ENCODE measurements at places on chromosomes 6 and 20. TPM values are rescaled to one million over a fixed set of nuclear protein-coding genes. Genes with fewer than 3 reads are reported as not detected.

DNA sequence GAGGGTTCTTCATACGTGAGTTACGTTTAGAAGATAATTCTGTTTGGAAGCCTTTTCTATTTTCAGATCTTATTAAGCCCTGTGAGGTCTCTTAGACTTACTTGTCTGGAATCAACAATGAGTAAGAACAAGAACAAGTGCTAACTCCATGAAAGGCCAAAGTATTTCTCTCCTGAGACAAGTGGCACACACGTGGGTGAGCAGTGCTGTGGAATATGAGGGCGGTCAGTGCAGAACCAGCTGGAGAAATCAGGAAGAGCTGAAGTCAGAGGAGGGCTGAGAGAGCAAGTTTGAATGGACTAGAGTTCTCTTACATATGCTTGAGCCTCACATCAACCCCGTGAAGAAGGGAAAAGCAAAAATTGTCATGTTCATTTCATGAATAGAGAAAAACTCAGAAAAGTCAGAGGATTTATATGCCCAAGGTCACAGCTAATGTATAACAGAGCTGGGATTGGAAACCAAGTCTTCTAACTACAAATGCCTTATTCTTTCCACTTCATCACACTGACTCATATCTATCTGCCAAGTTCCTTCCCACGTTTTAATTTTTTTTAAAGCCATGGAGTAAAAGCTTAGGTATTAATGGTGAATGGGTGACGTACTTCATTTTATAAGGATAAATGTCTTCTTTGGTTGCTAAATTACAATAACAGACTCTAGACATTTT, 201.3 kb upstream of the DTNBP1 start:
- no peaks in the 10 kb centered on the region for H3K36me3 ChIP-seq
- no peak overlapping the region for H3K27ac ChIP-seq
- no peak overlapping the region for H3K4me3 ChIP-seq

- H3K36me3 ChIP-seq: no peaks in the 10 kb centered on the region
- H3K4me3 ChIP-seq: no peak overlapping the region
- no peak for DNase-seq
Observed at GRCh38 chr6:43310134-43310533, 1.5 kb upstream of the CRIP3 start.

GRCh38 chr20:20039752-20040387, 12.4 kb downstream of the CRNKL1 start:
- H3K36me3 ChIP-seq: peaks cover 43% of the 10 kb centered on the region
- no peaks in the 10 kb centered on the region for H3K27me3 ChIP-seq
- H3K27ac ChIP-seq: no peak overlapping the region
- H3K4me3 ChIP-seq: no peak overlapping the region
- no peak for DNase-seq
- H3K4me1 ChIP-seq: no peaks in the 10 kb centered on the region

- no peak overlapping the region for H3K27ac ChIP-seq
- peaks cover 21% of the 10 kb centered on the region for H3K27me3 ChIP-seq
- no peak for DNase-seq
- H3K4me1 ChIP-seq: peaks cover 8% of the 10 kb centered on the region
Observed at GRCh38 chr20:62638679-62639406, 3.5 kb upstream of the SLCO4A1 start.

The NHSL1 gene
- total RNA-seq: 0.49 TPM

DNA sequence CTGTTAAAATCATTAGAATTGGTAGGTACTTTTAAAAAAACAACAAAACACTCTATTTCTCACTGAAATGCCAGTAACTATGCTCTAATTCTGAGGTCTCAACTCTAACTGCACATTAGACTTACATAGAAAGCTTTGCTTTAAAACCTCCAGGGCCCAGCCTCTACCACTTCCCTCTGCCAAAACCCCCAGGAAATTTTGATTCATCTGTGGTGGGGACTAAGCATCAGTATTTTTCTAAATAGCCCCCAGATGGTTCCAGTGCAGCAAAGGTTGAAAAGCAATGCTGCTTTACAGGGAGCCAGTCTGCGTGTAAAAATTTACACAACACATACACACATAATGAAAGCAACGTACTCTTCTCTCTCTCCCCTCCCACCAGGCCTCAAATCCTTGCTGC, 3.8 kb downstream of the TBC1D32 start:
- peak; percentile 15 for DNase-seq
- no peak overlapping the region for H3K4me3 ChIP-seq
- no peaks in the 10 kb centered on the region for H3K27me3 ChIP-seq
- H3K27ac ChIP-seq: no peak overlapping the region

DNA sequence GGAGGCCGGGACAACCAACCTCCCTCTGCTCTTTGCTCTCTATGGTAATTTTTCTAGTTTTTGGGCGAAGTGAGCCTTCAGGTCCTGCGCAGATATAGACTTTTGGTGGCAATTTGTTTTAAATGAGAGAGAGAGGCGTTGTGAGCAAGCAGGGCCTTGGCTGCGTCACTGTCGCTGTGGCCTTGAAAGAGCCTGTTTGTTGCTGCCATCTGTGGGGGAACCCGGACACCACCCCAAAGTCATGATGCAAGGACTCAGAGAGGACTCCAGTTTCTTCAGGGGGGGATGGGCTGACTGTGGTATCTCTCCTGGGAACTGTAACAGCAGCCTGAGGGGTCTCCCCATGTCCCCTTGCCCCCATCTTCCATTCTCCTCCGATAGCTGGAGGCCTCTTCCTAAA, 462.7 kb upstream of the SULF2 start:
- DNase-seq: no peak
- H3K27ac ChIP-seq: no peak overlapping the region
- no peaks in the 10 kb centered on the region for H3K36me3 ChIP-seq
- no peaks in the 10 kb centered on the region for H3K4me1 ChIP-seq
- no peak overlapping the region for H3K4me3 ChIP-seq
- peaks cover under 1% of the 10 kb centered on the region for H3K27me3 ChIP-seq

DNA sequence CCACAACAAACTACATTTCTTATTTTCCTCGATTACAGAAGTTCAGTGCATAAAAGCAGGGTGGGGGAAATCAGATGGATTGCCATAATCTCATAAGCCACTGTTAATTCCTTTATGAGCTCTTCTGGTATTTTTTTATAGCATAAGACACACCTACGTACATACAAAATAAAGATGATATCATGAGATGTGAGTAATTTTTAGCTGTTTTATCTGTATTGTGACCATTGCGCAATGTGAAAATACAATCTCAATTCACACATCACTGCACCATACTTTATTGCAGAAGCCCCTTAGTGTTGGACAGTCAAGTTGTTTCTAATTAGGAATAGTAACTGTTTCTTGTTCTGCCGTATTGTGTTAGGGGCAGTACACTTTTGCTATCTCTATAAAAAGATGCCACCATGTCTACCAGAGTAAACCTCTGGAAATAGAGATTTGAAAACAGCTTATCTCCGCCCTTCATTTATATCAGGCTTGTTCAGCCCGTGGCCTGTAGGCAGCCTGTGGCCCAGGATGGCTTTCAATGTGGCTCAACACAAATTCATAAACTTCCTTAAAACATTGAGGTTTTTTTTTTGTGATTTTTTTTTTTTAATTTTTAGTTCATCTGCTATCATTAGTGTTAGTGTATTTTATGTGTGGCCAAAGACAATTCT, 90.4 kb downstream of the FARS2 start:
- peaks cover 16% of the 10 kb centered on the region for H3K36me3 ChIP-seq
- no peak overlapping the region for H3K4me3 ChIP-seq
- no peak overlapping the region for H3K27ac ChIP-seq
- no peak for DNase-seq

- no peak overlapping the region for H3K4me3 ChIP-seq
- DNase-seq: no peak
- H3K27ac ChIP-seq: peak overlapping the region; percentile 81
- H3K36me3 ChIP-seq: peaks cover 56% of the 10 kb centered on the region
- peaks cover 44% of the 10 kb centered on the region for H3K4me1 ChIP-seq
- no peaks in the 10 kb centered on the region for H3K27me3 ChIP-seq
Observed at GRCh38 chr6:111566222-111566734, 39.4 kb downstream of the TRAF3IP2 start.

- H3K4me3 ChIP-seq: no peak overlapping the region
- no peaks in the 10 kb centered on the region for H3K36me3 ChIP-seq
- H3K4me1 ChIP-seq: peaks cover 6% of the 10 kb centered on the region
- no peak overlapping the region for H3K27ac ChIP-seq
- DNase-seq: no peak
- peaks cover 19% of the 10 kb centered on the region for H3K27me3 ChIP-seq
Observed at GRCh38 chr6:125393449-125393858, 91.7 kb upstream of the HDDC2 start.

GRCh38 chr6:57283106-57283505, 34.3 kb upstream of the PRIM2 start:
- DNase-seq: no peak
- H3K27me3 ChIP-seq: peaks cover 28% of the 10 kb centered on the region
- H3K27ac ChIP-seq: no peak overlapping the region

- no peak overlapping the region for H3K4me3 ChIP-seq
- no peaks in the 10 kb centered on the region for H3K36me3 ChIP-seq
- H3K27ac ChIP-seq: no peak overlapping the region
- no peaks in the 10 kb centered on the region for H3K4me1 ChIP-seq
Observed at GRCh38 chr6:134846031-134846430, 103.9 kb downstream of the ALDH8A1 start.

The GABRR1 gene
- not detected for total RNA-seq

- no peaks in the 10 kb centered on the region for H3K4me1 ChIP-seq
- H3K27ac ChIP-seq: no peak overlapping the region
- H3K36me3 ChIP-seq: peaks cover 13% of the 10 kb centered on the region
- no peak overlapping the region for H3K4me3 ChIP-seq
- H3K27me3 ChIP-seq: no peaks in the 10 kb centered on the region
- no peak for DNase-seq
Observed at GRCh38 chr6:158472447-158472846, 87.4 kb upstream of the TMEM181 start.

The RGS17 gene
- not detected for total RNA-seq

- peaks cover 37% of the 10 kb centered on the region for H3K4me1 ChIP-seq
- DNase-seq: no peak
- H3K27me3 ChIP-seq: no peaks in the 10 kb centered on the region
- H3K4me3 ChIP-seq: no peak overlapping the region
- H3K36me3 ChIP-seq: peaks cover 4% of the 10 kb centered on the region
Observed at GRCh38 chr6:452301-453067, 60.9 kb downstream of the IRF4 start.

DNA sequence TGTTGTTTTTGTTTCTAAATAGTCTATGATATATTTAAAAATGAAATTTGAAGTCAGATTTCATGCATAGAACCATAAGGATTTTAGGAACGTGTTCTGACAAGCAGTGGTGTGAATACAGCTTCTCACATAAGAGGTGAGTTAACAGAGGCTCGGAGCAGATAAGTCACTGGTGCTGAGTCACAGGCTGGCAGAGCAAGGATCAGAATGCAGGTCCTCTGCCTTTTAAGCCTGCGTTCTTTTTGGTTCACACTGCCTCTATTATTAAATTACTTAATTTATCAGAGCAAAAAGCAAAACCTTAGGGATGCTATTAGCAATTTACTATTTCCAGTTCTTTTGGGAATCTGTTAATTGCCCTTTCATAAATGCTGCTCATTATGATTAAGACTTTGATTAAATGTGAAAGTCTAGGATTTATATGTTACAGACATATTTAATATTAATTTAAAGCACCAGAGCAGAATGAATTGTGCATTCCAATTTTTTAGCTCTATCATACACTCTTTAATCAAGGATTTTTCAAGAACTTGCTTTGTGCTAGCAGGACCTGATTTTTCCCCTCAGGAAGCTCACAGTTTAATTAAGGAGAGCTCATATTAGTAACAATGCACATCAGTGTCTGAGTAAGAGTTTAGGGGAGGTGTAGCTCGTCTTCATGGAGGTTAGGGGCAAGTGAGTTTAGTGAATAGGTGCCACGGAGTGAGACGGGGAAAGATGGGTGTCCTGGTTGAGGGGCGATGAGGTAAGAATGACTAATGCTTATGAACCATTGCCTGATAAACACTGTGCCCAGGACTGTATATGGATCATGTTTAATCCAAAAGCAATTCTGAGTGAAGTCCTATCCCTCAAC, 212.7 kb upstream of the AGPAT4 start:
- H3K4me3 ChIP-seq: no peak overlapping the region
- no peaks in the 10 kb centered on the region for H3K36me3 ChIP-seq

- DNase-seq: peak; percentile 28
- H3K27ac ChIP-seq: peak overlapping the region; percentile 20
- H3K4me3 ChIP-seq: peak overlapping the region; percentile 77
- peaks cover 55% of the 10 kb centered on the region for H3K27me3 ChIP-seq
Observed at GRCh38 chr6:28543651-28544610, 18.2 kb downstream of the GPX5 start.

DNA sequence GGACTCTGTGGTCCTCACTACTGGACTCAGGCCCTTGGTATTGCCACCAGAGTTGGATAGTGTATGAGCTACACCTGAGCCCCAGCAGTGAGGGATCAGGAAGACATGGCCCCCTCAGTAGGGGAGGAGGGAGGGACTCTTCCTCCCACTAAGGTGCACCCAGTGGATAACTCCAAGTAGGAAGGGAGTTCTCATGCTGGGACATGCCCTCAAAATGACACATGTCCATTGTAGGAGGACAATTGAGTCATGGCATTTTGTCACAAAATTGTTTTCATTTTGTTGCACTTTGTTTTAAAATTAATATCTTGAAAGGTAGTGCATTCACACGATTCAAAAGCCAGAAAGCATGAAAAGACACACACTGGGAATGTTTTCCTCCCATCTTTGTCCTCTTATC, 127.2 kb downstream of the FOXO3 start:
- DNase-seq: no peak
- no peak overlapping the region for H3K27ac ChIP-seq
- H3K4me3 ChIP-seq: no peak overlapping the region

The KCNQ5 gene
- 14.6 TPM for total RNA-seq

DNA sequence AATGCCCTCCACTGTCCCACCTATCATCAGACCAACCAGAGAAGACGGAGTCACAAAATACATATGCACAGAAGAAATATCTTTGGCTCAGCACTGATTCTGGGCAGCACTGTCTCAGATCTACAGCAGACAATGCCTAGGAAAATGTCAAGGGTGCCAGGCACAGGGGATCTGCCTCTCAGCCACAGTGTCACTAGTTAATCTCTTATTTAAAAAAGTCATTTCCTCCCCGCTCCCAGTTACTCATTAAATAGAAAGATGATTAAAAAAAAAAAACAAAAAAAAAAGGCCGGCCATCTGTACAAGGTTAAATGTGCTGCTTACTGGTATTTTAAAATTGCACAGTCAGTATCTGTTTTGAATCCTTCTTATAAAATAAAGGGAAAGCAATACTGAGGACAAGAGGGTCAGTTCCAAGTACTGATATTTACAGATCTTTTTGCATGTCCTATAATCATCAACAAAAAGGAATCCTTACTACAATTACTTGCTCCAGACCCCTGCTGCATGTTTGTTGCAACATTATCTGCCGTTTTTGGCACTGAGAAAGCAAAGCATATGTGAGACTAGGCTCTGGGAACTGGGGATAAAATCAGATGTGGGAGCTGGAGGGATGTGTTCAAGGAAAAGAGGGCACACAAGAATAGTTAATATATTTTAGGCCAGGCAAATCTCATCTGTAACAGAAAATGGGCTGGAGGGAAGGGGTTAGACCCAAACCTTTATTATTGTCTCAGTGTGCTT, 299.3 kb downstream of the KIF16B start:
- peaks cover 4% of the 10 kb centered on the region for H3K36me3 ChIP-seq
- no peak for DNase-seq
- H3K4me3 ChIP-seq: no peak overlapping the region
- H3K27me3 ChIP-seq: no peaks in the 10 kb centered on the region
- no peak overlapping the region for H3K27ac ChIP-seq
- H3K4me1 ChIP-seq: no peaks in the 10 kb centered on the region

The TPD52L1 gene
- total RNA-seq: 0.52 TPM

GRCh38 chr6:87397656-87398055, 10.1 kb upstream of the CFAP206 start:
- no peak overlapping the region for H3K4me3 ChIP-seq
- no peaks in the 10 kb centered on the region for H3K36me3 ChIP-seq
- DNase-seq: no peak
- no peaks in the 10 kb centered on the region for H3K27me3 ChIP-seq
- H3K27ac ChIP-seq: no peak overlapping the region

The PHACTR1 gene
- total RNA-seq: 0.11 TPM

The SOBP gene
- 1.1 TPM for total RNA-seq

Data from activated CD8-positive, alpha-beta T cell treated with anti-CD3 and anti-CD28 coated beads for 36 hours (primary cell).